ENCODE measurements at places on chromosomes 4 and X.

DNA sequence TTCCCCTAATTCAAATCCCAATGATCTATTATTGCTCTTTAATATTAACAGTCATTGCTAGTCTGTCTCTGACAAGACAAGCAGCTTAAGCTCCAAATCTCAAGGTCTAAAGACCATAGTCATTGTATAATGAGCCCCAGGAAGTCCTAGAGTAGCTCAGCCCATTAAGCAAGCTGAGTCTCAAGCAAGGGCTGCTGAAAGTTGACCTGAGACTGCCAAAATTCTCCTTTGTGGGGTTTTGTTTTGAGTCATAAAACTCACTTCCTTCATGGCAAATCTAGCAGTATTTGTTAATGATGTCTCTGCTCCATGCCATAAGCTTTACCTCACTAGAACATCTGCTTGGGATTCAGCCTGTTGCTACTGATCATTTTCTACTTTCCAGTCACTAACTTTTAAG, 313.2 kb downstream of the ANTXR2 start:
- DNase-seq, result no peak

DNA sequence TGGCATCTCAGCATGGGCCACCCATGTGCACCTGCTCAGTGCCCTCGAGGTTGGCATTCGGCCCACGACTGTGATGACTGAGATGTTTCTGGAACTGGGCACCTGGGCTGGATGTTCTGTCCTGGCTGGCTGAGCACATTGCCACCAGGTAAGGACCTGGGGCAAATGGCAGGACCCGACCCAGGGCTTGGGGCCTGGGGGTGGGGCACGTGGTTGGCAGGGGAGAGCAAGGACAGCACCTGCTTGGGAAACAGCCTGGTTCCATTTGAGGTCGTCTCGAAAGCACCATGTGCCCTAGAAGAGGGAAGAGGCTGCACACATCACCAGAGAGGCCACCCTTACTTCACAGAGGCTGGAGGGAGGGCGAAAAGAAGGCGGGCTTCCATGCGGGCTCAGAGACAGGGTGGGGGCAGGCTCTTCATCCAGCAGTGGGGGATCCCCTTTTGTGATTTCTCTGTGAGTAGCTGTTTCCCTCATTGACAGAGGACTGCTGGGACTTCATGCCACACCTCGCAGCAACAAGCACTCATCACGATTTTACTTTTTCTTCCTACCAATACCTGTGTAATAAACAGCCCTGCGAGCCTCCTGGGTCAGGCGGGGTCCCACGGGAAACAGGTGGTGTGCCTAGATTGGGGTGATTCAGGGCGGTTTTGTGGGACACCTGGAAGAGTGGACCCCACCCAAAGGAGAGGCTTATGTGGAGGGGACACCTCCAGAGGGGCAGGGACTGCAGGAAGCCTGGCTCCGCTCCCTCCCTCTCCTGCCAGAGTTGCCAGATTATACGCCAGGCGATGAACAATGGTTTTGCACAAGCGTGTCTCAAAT, 12.0 kb downstream of the TMEM187 start:
- no peak for DNase-seq

- DNase-seq, result no peak
Measured at GRCh38 chr4:108833046-108833445, 70.2 kb upstream of the ETNPPL start.

DNA sequence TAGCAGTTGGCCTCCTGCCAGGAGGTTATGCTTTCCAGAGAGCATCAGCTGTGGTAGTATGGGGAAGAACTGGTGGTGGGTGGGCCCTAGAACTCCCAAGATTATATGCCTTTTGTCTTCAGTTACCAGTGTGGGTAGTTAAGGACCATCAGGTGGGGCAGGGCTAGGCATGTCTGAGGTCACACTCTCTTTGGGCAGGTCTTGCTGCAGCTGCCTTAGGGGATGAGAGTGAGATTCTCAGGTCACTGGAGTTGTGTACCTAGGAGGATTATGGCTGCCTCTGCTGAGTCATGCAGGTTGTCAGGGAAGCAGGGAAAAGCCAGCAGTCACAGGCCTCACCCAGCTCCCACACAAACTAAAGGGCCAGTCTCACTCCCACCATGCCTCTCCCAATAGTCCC, 172.9 kb upstream of the GYPA start:
- DNase-seq, result no peak

DNA sequence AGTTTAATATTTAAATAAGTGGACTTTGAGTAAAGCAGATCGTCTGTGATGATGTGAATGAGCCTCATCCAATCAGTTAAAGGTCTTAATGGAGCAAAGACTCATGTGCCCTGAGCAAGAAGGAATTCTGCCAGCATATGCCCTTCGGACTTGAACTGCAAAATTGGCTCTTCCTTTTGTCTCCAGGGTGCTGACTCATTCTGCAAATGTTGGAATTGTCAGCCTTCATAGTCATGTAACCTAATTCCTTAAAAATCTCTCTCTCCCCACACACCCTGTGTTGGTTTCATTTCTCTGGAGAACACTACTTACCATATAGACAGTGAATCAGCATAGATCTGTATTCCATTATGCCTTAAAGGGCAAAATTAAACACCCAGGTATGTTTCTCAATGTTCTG, 609.8 kb upstream of the GALNTL6 start:
- DNase-seq, result no peak

- no peak for DNase-seq
Measured at GRCh38 chr4:155822572-155822971, 43.5 kb downstream of the ASIC5 start.

GRCh38 chr4:110518889-110519490, 43.0 kb downstream of the ENPEP start:
- DNase-seq, result no peak

GRCh38 chr4:14293582-14293981, 666.1 kb upstream of the BOD1L1 start:
- no peak for DNase-seq

GRCh38 chr4:102252171-102252570, 93.1 kb downstream of the SLC39A8 start:
- DNase-seq, result no peak

GRCh38 chr4:112604589-112604988, 32.1 kb downstream of the ZGRF1 start:
- DNase-seq, result no peak

DNA sequence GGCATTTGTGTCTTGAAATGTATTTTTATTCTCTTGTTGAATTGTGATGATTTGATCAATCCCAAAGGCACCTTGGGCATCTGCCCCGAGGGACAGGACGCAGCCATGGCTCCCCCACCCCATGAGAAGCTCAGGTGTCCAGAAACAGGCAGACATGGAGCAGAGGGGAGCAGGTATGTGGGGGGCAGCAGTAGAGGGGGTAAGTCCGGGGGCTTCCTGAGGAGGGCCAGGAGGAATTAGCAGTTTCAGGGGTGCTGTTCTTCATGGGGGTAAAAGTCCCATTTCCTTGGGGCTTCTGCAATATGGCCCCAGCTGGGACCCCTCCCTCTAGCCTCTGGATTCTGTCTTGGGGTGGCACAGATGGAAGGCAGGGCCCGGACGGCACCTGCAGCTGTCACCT, 67.0 kb upstream of the HMX1 start:
- DNase-seq, result no peak

GRCh38 chr4:124883632-124884031, 171.1 kb upstream of the ANKRD50 start:
- no peak for DNase-seq

DNA sequence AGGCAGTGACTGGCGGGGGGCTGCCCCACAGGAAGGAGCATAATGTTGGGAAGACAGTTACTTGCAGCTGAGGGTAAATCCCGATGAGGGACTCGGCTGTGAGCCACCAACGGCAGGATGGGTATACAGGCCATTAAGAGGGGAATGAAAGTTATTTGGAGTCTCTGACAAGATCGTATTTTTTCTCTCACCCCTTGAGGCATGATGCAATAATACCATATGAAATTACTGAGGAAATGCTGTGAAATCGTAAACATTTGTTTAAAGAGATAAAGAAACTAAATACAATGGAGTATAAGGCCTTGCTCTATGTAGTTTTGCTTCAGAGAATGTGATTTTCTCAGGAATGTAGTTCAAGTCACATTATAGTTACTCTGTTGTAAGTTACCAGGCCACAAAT, 12.7 kb downstream of the IL1RAPL1 start:
- no peak for DNase-seq

- no peak for DNase-seq
Measured at GRCh38 chr4:138398322-138398721, 156.2 kb upstream of the SLC7A11 start.

DNA sequence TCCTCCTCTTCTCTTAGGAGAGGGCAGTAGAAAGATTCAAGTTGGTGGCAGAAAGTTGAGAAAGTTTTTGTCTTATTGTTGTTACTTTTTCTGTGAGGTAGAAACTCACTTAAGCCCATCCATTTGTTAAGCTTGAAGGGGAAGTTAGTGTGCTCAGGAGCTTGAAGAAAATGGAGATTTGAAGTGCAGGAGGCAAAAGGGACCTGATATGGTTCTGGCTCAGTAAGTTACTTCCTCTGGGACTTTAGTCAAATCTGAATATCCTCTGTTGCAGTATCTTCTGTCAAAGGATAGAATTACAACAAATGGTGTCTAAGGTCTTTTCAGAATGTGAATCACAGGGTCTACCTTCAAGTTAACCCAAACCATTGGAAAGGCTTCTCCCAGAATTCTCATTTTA, 46.2 kb downstream of the CXCL13 start:
- DNase-seq, result no peak

GRCh38 chrX:28638775-28639174, 51.5 kb downstream of the IL1RAPL1 start:
- no peak for DNase-seq

DNA sequence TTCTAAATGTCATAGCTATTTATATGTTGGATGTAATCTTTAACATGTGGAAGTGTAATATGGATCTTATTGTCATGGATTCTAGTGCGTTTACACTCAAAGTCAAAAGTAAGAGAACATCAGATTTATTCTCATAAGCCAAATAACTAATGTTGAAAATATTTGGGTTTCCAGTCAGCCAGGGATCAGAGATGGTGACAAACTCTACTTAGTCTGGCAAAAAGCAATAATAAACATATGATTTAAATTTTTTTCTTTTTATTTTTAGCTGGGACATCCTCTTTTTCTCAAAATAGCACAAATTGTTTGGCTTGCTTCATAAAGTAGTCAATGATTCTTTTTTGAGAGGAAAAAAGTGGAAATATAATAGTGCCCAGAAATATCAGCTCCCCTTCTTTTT, 392.3 kb downstream of the ARHGAP24 start:
- no peak for DNase-seq

GRCh38 chrX:3485727-3486126, 139.3 kb upstream of the MXRA5 start:
- no peak for DNase-seq

DNA sequence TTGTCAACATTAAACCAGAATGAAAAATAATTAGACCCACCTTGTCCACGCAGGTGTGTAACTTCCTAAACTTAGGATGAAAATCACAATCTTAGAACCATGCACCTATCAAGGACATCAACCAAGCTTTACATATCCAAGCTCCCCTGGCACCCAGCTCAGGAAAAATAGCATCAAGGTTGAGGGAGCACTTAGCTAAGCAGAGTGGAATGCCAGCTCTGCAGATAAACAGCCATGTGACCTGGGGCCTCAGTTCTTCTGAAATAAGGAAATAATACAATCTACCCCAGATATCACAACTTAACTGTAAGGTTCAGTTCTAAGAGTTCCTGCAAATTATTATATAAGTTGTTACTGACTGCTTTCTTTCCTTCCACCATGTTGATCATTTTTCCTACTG, 64.7 kb downstream of the DHX15 start:
- no peak for DNase-seq

DNA sequence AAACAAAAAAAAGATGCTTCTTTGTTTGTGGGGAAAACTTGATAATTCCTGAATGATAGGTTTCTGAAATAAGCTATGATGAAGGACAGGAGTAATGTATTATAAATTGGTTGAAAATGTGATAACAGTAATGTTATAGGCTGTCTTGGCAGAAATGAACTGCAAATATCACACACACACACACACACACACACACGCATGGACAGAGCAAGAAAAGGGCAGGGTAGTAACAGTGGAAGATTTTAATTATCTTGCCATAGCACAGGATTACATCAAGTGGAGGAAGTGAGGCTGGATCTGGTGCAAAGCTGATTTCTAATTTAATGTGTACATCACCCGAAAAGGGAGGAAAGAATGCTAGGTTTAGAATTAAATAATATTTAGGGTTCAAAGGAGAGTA, 97.5 kb upstream of the CXXC4 start:
- no peak for DNase-seq
